SK-N-SH (cell line): ENCODE measurements at places on chromosomes 3 and 15. TPM values are rescaled to one million over a fixed set of nuclear protein-coding genes. Genes with fewer than 3 reads are reported as not detected.

- no peak for DNase-seq
- H3K36me3 ChIP-seq = no peaks in the 10 kb centered on the region
- no peaks in the 10 kb centered on the region for H3K4me1 ChIP-seq
- H3K27ac ChIP-seq = no peak overlapping the region
Measured at GRCh38 chr3:3589715-3590130, 209.5 kb upstream of the LRRN1 start.

Gene PPP1R14D
- not detected in 2 replicates for polyA plus RNA-seq

Gene ZNF620
- 2.0 and 2.5 TPM in 2 replicates for polyA plus RNA-seq

Gene NRG4
- not detected in 2 replicates for polyA plus RNA-seq

DNA sequence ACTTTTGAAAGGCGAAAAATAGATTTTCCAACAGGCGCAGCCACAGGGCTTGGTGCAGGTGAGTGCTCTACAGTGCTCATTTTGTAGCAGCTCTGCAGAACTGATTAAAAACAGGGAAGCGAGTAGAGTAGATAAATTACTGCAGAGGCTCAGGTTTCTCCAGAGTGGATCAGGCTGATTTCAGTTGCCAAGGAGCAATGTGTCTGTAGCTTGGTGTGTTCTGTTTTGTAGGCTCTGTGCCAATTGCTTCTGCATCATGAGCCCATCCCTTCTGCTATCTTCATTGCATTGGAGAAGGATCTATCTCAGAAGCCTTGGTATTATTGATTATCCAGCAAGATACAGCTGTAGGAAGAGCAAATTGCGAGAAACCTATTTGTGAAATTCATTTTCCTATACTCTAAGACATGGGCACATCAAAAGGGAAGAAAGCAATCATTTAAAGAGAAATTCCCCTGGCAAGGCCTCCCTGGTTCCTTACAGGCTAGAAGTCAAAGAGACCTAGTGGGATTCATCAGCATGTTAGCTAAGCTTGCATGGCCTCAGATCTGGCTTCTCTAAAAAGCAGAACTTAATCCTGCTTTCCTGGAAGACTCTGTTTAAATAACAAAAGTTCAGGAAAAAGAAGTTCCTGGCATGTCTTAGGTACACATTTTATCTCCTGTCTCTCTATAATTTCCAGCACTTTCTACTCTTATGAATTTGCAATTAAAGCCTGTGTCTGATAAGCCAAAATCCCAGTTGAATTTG, 432.4 kb upstream of the ATP10A start:
- H3K4me1 ChIP-seq = no peaks in the 10 kb centered on the region
- no peaks in the 10 kb centered on the region for H3K27me3 ChIP-seq
- H3K4me3 ChIP-seq = no peak overlapping the region

- H3K4me3 ChIP-seq = no peak overlapping the region
- H3K27ac ChIP-seq = no peak overlapping the region
- peaks cover 4% of the 10 kb centered on the region; the same call in 1 of the 2 replicates for H3K4me1 ChIP-seq
- H3K36me3 ChIP-seq = no peaks in the 10 kb centered on the region
- no peaks in the 10 kb centered on the region for H3K27me3 ChIP-seq
Measured at GRCh38 chr15:88742161-88742560, 61.1 kb upstream of the ACAN start.

GRCh38 chr3:138862531-138862923, 27.8 kb upstream of the PIK3CB start:
- no peak for DNase-seq
- no peaks in the 10 kb centered on the region for H3K27me3 ChIP-seq
- H3K4me3 ChIP-seq = no peak overlapping the region
- H3K4me1 ChIP-seq = peaks cover 17% of the 10 kb centered on the region; the same call in 1 of the 2 replicates
- H3K27ac ChIP-seq = no peak overlapping the region

DNA sequence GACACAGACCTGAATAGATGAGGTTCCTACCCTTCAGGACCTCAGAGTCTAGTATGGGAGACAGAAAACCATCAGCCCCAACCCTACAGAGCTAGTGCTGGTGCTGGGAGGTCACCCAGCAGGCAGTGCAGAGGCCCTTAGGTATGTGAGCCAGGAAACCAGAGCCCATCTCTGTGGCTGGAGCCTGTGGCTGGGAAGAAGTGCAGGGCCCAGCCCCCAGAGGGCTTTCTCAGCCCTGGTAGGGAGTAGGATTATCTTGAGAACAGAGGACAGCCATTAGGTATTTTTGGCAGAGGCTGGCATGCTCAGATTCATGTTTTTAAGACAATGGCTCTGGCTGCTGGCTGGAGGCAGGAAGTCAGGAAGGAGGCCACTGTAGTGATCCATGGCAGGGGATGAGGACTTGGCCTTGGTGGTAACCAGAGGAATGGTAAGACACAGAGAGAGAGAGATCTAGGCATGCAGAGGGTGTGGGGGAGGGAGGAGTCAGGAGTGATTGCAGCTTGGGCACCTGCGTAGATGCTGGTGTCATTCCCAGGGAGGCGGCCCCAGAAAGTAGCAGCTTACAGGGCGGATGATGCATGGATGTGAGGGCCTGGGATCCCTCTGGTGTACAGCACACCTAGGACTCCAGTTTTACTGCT, 220.9 kb upstream of the EIF1B start:
- H3K4me1 ChIP-seq = no peaks in the 10 kb centered on the region
- DNase-seq = no peak
- H3K4me3 ChIP-seq = no peak overlapping the region
- H3K36me3 ChIP-seq = no peaks in the 10 kb centered on the region

GRCh38 chr3:52021489-52022268, 26.0 kb upstream of the RPL29 start:
- DNase-seq = peak; percentile 62
- H3K27me3 ChIP-seq = no peaks in the 10 kb centered on the region
- no peaks in the 10 kb centered on the region for H3K36me3 ChIP-seq

DNA sequence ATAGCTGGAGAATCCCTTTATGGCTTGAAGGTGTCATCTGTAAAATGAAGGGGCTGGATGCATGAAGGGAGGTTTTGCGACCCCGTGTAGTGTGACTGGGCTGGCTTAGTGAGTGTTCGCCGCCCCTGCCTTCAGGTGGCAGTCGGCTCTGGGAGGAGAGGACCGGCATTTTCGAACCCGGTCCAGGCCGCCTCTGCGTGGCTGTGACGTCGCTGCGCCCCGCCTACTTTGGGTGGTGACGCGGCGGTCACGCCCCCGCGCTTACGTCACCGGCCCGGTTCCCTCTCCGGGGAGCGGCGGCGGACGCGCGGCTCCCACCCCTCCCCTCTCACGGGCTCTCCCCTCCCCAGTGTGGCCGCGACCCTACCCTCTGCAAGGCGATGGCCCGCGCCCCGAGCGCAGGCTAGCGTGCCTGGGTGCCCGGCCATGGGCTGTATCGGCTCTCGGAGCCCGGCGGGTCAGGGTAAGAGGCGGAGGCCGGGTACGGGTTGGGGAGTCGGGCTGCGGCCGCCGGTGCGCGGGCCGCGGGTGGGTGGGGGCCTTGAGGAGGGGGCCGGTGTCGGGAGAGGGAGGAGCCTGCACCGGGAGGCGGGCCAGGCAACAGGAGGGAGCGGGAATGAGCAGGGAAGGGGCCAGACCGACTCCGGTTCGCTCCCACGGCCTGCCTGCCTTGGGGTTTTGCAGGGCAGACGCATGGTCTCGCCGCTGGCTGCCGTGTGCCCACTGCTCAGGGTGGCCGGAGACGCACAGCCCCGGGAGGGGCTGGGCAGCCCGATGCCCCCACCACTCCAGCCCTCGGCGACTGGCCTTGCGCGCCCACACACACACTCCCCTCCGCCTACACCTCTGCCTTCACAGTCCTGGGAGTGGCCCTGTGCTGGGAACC, 1.5 kb upstream of the FAM131A start:
- peaks cover 37% of the 10 kb centered on the region; the same call in 1 of the 2 replicates for H3K4me1 ChIP-seq
- peak; percentile 93 for DNase-seq
- no peaks in the 10 kb centered on the region for H3K27me3 ChIP-seq
- peaks cover 31% of the 10 kb centered on the region for H3K36me3 ChIP-seq
- H3K4me3 ChIP-seq = peak overlapping the region; percentile 74

DNA sequence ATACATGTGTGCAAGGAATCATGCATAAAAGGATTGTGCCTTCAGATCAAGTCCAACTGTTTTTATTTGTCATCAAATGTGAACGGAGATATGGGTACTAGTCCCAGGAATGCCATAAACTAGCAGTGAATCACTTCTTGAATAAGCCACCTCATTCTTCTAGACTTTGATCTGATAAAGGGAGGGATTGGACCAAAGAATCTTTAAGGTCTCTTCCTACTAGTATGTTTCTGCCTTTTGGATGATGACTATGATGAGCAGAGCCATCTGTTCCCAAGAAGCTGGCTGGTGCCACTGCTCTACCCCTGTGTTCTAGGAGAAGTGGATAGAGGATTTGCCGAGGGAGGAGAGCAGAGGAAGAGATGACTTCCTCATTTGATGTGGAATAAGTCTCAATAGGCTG, 28.8 kb upstream of the UACA start:
- H3K36me3 ChIP-seq = no peaks in the 10 kb centered on the region
- peak overlapping the region; percentile 99 for H3K27ac ChIP-seq

DNA sequence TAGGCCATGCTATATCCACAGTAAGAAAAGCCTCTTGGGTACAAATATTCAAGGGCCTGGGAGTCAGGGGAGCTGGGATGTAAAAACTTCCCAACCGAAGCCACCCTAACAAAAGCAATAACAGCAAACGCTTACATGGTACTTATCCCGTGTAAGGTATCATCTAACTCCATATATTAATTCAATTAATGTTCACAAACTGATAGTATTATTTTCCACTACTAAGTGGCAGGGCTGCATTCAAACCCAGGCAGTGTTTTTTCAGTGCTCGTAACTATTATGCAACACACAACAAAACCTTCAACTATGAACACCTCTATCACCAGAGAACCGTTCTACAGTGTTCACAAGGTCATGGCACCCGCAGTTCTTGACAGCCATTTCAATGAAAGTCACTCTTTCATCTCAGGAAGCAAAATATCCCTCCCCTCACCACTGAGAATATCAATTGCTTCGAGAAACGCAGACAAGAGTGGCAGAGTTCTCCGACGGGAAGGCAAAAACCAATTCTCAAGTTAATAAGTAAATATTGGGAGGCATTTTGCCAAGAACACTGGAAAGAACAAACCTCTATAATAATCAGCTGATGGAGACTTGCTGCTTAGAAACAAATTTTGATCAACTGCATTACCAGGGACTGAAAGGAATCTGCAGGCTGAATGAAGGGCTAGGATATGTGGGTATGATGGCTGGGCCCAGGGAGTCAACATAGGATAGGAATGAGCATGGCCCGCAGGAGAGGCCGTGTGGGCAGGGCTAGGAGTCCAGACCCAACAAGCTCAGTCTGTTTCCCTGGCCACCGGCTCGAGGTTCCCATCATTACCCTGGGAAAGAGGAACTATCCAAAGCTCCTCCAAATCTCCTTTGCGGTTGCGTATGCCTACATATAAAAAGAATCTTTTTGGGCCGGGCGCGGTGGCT, 72.3 kb downstream of the XXYLT1 start:
- H3K27ac ChIP-seq = no peak overlapping the region
- DNase-seq = no peak
- no peaks in the 10 kb centered on the region for H3K27me3 ChIP-seq
- peaks cover 42% of the 10 kb centered on the region for H3K4me1 ChIP-seq
- H3K4me3 ChIP-seq = no peak overlapping the region

Gene DOCK3
- 0.05 TPM in 2 replicates for polyA plus RNA-seq

DNA sequence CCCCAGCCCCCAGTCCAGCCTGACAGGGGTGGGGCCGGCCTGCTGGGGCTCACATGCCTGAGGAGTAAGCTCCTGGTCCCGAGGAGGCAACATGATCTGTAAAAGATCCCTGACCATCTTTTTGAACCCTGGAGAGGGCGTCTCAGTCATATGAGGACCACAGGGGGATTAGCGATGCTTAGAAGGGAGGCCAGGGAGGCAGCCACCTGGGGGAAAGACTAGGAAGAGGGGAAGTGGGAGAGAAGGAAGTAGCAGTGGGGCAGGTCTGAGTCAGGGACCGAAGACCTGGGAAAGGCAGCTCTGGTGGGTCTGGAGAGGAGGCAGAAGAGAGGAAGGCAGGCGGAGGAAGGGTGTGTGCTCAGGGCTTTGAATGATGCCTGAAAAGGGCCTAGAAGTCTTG, 18.9 kb downstream of the PIF1 start:
- no peak for DNase-seq
- no peaks in the 10 kb centered on the region for H3K27me3 ChIP-seq
- H3K27ac ChIP-seq = no peak overlapping the region
- no peaks in the 10 kb centered on the region for H3K36me3 ChIP-seq
- H3K4me3 ChIP-seq = no peak overlapping the region
- no peaks in the 10 kb centered on the region for H3K4me1 ChIP-seq
